ENCODE measurements at places on chromosomes 7 and 10.

DNA sequence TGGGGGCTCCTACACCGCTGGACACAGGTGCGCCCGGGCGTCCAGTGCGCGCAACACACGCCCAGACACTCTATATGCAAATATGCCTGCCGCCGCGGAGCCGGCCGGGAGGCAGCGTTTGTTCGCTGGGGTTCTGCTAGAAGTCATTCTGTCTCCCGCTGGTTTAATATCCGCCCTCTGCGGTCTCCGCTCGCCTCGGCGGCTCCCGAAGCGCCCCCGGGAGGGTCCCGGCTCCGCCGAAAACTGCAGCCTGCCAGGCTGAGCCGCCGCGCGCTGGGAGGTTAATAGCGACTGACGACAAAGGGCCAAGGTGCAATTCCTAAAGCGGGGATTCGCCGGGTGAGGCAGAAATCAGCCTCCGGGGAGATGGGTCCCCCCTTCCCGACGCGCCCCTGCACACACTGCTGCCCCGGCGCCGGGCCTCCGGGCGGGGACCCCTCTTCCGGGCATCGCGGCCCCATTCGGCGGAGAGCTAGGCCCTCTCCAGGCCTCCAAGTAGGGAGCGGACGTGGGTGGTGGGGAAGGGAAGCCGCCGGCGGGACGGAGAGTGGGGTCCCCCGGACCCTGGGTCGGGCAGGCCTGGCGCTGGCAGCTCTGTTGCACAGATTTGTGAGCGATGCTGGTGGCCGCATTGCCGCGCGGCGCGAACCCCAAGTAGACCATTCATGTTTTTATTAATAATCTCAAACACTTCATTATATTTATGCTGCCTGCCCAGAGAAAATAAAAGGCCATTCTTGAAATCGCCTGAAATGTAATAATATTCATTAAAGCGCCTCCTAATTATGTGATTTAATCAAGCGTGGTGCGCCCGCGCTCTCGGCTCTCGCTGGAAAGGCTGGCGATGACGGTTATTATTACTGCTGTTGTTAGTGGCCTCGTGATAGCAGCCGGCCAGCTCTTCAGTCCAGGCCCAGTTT is 9.1 kb downstream of the EN2 start:
- DNase-seq = no peak

- DNase-seq = no peak
Measured at GRCh38 chr7:142188154-142188553, 69.7 kb downstream of the PRSS58 start.

DNA sequence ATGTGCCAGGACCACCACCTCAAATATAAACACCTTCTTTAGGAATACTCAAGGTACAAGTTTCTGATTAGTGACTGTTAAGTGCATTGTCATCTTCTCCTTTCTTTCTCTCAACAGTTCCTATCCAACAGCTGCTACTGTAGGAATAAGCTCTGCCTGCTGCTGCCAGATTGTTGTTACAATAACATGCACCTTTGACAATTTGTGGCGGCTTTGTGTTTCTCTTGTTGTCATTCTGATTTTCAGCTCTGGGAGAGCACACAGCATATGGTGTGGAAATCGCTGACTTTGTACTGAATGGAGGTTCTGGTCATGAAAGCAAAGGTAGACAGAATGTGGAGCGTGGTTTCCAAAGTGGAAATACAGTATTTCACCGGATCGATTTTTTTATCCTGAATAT is 182.8 kb downstream of the SEC23IP start:
- DNase-seq = no peak

DNA sequence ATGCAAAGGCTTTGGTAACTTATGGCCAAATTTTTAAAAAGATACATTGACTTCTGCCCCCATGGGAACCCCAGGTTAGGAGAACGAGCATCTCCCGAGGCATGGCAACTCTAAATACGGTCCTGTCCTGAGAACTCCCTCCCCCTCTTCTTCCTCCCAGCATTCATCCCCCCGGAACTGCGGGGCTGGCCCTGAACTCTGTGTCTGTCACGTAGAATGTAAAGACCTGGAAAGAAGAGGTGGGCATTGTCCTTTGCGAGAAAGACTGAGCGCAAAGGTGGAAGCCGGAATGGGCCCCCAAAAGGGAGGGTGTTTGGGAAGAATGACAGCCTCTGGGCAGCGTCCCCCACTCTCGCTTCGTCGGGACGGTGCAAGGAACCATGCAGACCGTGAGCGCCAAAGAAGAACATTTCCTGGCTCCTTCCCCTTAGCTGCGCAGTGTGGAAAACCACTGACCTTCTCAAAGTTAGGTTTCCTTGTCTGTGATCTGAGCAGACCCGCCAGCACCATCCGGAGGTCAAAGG is 21.0 kb downstream of the SHH start:
- no peak for DNase-seq

- DNase-seq = no peak
Measured at GRCh38 chr7:34487391-34488115, 170.5 kb upstream of the NPSR1 start.

DNA sequence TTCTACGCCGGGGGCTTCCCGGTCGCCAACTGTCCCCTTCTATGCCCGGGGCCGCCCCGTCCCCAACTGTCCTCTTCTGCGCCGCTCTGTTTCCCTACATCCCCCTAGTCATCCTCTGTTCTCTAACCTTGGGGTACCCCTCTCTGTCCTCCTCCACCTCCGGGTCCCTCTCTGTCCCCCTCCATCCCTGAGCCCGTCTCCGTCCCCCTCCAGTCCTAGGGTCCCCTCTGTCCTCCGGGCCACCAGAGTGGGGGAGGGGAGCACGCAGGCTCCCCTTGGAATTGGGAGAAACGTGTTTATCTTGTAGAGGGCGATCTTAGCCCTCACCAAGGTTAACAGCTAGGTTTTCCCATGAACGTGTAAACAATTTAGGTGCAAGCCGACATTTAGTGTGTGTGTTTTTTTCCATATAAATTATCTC is 852 bp upstream of the KLF6 start:
- no peak for DNase-seq

- DNase-seq = no peak
Measured at GRCh38 chr7:38217672-38218071, 39.6 kb downstream of the STARD3NL start.

DNA sequence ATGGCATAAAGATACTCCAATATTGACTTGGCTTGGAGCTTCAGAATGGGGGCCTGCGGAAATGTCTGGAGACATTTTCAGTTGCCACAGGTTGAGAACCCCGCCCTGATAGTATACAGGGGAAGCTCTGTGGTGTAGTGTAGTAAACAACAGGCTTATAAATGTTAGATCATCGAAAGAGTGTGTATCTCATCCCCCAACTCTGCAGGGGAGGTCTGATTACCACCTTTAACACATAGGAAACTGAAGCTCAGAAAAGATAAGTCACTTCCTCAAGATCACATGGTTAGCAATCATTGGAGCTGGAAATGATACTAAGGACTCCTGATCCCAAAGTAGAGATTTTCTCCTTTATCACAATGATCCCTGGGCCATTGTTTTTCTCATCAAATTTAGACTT is 144.5 kb upstream of the BMPER start:
- no peak for DNase-seq

- no peak for DNase-seq
Measured at GRCh38 chr7:5354460-5355232, 69.0 kb downstream of the TNRC18 start.

GRCh38 chr10:130606001-130606405 is 469.8 kb downstream of the GLRX3 start:
- no peak for DNase-seq

DNA sequence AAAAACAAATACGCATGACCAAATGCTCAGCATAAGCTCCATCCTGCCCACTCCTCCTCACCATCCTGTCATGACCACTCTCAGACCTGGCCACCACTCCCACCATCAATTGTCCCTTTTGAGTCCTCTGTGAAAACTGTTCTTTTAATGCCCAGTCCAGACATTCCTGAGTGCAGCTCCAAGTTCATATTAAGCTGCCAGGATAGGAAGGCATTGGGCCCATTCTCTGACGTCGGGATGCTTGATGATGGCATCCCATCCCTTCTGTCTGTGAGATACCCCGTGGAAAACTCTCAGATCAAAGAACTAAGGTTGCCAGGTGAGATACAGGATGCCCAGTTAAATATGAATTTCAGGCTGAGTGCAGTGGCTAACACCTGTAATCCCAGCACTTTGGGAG is 89.9 kb upstream of the KIF5B start:
- DNase-seq = no peak

- DNase-seq = no peak
Measured at GRCh38 chr10:127154831-127155620, 41.4 kb downstream of the INSYN2A start.

DNA sequence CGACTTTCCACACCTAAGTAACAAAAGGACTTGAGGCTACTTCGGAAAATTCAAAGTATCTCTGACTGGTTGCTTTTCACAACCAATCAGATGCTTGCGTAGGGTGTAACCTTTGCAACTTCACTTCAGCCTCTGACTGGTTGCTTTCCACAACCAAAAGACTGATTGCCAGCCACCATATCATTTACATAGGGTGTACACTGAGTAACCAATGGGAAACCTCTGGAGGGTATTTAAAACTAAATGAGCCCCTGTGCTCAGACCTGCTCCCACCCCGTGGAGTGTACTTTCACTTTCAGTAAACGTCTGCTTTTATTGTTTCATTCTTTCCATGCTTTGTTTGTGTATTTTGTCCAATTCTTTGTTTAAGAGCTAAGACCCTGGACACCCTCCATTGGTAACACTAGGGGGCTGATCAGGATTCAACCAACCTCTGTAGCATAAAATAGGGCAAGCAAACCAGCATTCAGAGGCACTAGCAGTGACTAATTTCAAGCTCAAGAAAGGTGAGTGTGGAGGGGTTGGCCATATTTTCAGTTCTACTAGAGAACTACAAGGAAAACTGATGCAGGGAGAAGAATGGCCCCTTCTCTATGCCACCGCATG is 390.8 kb downstream of the POM121L12 start:
- DNase-seq = no peak

GRCh38 chr10:114550756-114551635 is 107.1 kb downstream of the ABLIM1 start:
- DNase-seq = no peak

GRCh38 chr10:48361176-48361575 is 54.7 kb downstream of the MAPK8 start:
- no peak for DNase-seq

DNA sequence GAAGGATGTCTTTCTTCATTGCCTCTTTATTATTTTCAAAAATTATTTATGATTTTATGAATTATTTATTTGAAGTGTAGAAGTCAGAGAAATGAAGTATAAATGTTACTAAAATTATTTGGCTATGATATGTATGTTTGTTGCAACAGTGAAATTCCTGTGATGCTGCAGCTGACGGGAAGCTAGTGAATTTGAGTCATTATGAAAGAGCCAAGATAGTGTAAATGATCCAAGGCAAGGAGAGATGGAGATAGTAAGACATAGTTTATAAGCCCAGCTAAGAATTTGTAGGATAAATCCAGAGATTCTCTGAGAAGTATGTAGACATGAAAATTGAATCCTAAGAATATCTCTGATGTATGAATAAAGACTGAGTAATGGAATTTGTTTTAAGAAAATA is 30.8 kb downstream of the CASD1 start:
- DNase-seq = no peak

DNA sequence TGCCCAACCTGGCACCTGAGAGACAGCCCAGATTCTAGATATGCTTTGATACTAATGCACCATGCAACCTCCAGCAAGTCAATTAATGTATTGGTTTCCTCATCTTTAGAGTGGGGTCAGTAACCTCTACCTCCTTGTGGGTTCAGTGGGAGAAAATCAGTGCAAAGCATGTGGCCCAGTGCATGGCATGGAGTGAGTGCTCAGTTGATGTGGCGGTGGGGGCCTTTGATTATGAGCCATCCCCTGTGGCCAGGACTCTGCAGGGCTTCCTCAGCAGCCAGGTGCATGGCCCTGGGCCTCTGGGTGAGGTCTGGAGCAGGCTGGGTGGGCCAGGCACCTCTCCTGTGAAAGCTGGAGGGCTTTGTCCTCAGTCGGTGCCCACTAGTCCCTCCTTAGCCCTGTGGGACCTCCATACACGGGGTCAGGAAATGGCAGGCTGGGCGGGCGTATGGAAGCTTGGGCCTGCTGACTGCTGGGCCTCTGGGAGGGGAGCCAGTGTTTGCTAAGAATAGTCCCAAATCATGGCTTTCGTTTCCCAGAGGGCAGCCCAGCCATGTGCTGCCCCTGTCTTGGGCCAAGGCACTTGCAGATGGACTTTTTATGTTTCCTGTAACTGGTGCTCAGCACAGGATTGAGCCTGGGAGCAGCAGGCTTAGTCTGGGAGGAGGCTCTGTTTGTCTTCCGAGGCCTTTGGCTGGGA is 3.4 kb downstream of the PALD1 start:
- no peak for DNase-seq

GRCh38 chr10:42645516-42645915 is 7.1 kb upstream of the ZNF33B start:
- no peak for DNase-seq

DNA sequence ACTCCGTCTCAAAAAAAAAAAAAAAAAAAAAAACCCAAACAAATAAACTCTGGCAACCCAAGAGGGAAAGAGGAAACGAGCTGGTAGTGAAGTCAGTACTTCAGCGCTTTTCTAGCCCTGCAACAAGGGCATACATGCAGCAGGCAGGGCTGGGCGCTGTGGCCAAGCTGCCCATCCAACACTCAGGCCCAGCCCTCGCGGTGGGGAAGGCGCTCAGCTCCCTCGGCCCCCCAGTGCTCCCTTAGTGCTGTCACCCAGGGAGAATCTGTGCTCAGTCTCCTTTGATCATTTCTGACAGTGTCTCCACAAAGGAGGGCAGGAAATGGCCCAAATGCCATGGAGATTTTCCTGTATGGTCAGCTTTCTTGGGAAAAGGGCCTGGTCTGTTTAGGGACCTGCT is 97.2 kb downstream of the SMURF1 start:
- DNase-seq = no peak

GRCh38 chr7:157515342-157516041 is 178.7 kb downstream of the DNAJB6 start:
- DNase-seq = no peak

DNA sequence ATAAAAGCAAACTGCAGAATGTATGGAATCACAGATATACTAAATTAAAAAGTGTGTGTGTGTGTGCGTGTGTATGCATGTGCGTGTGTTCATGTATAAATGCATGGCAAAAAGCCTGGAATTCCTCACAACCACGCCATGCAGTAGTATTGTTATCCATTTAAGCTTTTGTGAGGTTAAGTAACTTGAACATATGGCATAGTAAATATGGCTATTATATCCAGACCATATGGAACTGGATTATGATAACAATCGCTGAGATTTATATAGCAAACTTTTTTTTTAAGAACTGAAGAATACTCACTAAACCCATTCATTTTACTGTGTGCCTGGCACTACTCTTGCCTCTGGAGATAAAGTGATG is 22.3 kb upstream of the NANOS1 start:
- no peak for DNase-seq

- no peak for DNase-seq
Measured at GRCh38 chr10:129373718-129374117, 93.3 kb upstream of the MGMT start.
